ENCODE measurements at places on chromosomes 7 and 10.

DNA sequence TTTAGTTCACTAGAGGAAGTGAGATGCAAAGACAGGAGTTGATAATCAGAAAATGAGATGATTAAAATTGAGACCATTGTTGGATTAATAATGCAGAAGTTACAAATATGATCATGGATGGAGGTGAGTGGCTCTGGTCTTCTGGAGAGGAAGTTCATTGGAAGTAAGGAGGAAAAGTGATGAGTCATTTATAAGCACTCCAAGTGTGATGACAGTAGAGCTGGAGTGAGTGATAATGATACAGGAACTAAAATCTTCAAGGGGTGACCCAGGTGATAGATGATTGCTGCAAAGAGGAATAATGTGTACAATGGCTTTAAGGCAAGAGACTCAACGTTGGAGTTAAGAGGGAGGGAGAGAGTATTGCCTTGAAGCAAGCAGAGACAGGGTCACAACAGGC lies 20.7 kb downstream of the ZNF32 start:
- no peak for DNase-seq

DNA sequence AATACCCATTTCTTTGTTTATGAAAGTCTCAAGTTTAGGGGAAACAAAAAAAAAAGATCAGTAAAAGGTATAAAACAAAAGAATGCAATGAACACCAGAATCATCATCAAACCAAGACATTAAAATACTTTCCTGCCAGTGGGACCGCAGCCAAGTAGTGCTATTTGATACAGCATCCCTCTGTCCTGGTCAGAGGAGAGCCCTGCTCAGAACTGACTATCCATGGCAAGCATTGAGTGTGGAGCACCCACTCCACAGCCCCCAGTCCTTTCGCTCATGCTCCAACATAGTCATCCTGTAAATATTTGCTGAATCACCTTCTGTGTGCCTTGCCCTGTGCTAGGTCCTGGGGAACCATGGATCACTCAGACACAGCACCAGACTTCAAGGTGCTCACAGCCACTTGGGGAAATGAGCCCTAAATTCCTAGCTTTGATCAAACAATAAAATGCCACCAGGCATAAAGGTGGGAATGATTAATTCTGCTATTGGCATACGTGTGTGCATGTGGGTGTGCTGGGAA lies 213.6 kb upstream of the TBX20 start:
- no peak for DNase-seq

- DNase-seq, result peak; percentile 65
Observed at GRCh38 chr10:79267499-79267898, 79.8 kb upstream of the PPIF start.

- no peak for DNase-seq
Observed at GRCh38 chr10:36366843-36367242, 724.7 kb upstream of the FZD8 start.

DNA sequence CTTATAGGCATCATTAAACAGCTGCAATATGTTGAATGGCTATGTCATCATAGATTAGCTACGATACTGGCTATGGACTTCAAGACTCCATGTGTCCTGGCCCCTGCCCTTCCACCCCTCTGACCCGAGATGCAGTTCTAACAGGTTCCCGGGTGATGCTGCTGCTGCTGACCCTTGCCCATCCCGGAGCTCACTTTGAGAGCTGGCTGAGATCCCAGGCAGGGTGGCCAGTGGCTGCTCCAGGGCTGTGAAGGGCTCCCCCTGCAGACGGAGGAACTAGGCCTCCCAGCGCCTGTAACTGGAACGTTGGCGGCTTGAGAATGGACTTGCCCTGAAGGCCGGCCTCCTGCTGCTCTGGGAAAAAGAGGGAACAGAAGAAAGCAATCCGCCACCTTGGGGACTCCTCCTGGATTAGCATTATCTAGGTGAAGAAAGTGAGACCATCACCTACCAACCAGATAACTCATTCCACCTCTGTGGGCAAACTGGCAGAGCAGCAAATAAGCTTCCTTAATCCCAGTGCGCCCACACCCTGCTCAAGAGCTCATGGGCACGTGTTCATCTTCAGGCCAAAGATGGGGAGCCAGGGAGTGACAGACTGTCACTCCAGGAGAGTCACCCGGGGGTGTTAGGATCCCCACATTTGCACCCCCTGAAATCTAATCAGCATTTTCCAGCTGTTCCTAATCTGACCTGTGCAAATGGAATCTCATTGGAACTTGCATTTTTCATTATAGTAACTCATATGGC lies 56.8 kb downstream of the PARP12 start:
- DNase-seq, result no peak

DNA sequence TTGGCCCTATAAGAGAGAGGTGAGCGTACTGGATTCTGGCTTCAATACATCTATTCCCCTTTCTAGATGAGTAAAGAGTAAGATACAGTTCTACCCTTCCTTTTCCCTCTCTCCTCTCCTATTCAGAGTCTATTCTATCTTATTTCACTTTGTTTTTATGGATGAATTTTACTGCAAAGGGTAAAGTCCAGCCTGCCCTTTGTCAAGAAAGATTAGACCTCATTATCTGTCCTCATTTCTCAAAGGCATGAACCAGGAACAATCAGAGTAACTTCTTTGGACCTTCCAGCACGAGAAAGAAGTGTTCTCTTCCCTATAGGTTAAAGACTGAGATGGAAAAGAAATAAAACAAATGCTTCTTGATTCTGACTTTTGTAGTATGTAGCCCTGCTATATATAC lies 239.0 kb downstream of the PRKG1 start:
- no peak for DNase-seq

DNA sequence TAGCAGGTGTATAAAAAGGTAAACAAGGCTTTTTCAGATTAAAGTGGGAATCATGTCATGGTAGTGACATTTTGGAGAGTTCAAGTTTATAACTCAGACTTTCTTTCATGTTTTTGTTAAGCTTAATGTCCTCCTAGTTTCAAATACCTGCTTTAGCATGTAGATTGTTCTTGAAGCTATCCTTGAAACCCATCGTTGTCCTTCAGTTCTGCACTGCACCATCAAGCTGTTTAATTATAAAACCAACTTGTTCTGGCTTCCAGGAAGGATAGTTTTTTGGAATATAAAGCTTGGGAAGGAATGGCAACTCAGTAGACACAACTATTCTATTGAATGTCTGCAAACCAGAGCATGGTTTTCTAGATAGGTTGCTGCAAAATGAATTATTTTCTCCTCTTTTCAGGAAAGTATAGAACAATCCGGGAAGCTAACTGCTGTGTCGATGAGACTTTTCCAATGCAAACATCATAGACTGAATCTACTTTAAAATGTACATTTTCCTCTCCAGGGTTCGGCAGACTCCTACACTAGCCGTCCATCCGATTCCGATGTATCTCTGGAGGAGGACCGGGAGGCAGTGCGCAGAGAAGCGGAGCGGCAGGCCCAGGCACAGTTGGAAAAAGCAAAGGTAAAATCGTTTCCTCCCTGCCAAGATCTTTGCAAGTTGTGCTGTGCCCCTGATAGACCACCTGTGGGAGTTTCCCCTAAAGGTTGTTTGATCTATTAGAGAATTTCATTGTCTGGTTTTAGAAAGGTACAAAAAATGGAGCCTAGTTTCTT lies 249.8 kb downstream of the NSUN6 start:
- no peak for DNase-seq

- DNase-seq, result no peak
Observed at GRCh38 chr10:48733329-48733728, 48.7 kb downstream of the WDFY4 start.

DNA sequence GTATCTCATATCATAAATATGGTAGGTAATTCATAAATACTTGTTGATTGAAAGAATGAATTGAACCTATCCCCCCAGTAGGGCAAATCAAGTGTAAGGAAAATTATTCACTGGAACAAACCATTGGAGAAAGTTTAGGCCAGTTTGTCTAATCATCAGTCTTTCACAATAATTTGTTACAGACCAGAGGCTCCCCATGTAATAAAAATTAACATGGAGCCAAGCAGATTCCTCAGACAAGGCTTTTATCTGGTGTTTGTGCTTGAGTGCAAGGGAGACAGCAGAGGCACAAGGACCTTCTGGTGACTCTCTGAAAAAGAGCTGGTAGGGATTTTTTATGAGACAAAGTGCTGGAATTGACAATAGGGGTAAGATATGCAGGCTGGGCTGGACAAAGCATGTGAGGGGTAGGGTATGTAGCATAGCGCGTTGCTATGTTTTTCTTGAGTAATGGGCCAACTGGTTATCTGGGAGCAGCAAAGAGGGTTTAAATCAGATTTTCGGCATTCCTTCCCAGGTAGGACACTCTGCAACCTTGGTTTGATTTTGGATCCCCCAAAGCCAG lies 7.8 kb upstream of the PANK1 start:
- no peak for DNase-seq

DNA sequence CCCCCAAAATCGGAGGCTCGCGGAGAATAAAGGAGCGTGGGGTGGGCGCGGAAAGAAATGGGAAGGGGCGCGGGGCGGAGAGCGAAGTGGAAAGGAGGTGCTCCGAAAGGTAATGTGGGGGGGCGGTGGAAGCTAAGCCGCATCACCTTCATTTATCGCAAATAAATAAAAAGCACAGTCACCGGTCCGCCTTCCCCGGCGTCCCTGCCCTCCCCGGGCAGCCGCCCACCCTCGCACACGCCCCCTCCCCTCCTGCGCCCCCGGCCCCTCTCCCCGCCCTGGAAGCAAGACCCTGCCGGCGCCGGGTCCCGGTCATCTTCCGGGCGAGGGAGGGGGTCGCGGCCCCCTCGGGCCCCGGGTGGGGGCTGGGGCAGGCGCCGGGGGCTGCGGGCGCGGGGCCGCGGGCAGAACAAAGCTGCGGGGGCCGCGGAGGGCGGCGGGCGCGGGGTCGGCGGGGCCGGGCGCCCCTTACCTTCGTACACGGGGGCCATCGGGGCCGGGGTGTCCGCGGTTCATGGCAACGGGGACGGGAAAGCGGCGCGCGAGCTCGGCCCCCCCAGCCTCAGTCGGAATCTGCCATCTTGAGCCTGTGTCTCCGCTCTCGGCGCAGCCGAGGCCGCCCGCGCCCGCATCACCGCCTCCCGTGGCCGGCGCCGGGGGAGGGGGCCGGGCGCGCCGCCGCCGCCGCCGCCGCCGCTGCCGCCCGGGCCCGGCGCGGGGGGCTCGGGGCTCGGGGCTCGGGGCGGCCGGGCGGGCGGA lies 486 bp downstream of the HIPK2 start:
- DNase-seq, result no peak

DNA sequence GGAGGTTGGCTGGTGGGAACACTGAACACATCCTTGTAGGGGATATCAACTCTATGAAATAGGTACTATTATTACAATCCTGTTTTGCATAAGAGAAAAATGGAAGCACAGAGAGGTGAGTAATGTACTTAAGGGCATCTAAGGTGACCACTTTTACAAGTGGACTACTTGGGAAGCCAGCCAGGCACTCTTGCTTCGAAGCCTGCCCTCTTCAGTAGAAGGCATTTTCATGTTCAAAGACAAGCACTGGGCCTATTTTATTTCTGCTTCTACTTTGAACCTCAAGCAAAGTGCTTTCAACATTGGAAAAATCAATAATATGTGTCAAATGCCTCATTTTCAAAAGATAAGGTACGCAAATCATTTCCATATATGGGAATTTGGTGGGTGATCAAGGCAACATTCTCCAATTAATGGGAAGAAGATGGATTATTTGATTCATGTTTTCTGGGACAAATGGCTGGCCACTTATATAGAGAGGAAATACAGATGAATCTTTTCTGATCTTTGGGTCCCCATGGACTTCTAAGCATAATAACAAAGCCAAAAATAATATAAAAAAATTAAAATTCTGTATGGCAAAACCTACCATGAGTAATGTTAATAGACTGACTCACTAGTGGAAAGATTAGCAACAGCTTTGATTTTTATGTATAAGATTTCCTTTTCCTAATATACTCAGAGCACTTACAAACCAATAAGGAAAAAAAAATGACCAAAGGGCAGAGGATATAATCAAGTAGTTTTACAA lies 270.2 kb downstream of the FRMD4A start:
- no peak for DNase-seq

DNA sequence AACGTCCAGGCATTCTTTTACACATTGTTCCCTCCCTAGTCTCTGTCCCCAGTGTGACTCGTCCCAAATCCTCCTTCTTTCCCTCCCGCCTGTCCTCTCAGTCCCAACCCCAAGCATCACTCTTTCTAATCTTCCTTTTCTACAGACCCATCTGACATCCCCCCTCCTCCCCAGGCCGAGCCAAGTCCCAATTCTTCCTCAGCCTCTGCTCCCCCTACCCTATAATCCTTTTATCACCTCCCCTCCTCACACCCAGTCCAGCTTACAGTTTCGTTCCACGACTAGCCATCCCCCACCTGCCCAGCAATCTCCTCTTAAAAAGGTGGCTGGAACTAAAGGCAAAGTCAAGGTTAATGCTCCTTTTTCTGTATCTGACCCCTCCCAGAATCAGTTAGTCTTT lies 95.1 kb downstream of the MACC1 start:
- DNase-seq, result no peak

- DNase-seq, result peak; percentile 2
Observed at GRCh38 chr10:9291081-9291480, 1236.6 kb downstream of the GATA3 start.

DNA sequence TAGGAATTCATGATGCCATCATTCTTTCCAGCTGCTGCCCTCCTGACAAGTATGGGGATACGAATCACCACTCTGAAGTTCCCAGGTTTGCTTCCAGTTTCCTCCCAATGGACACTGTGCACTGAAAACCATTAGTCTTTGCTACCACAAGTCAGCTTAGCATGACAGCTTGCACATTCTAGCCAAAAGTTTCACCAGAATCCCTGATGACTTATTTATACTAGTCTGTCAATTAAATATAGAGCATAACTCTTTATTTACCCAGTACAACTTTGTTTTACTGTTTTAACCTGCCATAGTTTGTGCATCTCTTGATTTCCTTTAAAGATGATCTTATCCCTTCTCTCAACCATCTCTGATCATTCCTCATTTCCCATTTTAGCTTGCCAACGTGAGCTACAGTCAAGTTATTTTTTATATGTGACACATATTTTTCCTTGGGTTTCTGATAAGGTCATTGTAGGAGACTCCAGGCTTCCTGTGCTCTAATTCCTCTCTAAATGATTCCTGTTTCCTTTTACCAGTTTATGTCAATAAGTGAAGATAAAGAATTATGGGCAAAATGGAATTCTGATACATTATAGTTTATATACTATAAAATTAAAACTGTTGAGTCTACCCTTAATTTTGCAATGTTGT lies 167.5 kb upstream of the MEOX2 start:
- DNase-seq, result no peak
